ENCODE measurements at places on chromosomes 12 and 14.

DNA sequence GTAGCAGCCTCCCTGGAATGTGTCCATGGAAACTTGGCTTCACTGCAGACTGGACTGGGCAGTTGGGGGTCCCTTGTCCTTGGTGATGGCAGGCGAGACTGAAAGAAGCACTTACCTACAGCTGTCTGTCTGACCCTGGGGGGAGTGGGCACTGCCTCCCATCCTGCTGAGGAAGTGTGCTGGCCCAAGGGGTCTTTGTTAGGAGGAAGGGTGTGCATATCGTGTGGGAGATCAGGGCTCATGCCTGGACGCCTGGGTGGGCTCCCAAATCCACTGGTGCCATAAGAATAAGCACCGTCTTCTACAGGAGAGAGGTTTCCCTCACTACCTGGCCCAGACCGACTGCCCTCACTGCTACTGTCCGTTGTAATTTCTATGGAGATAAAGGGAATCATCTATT, 81.4 kb downstream of the PIWIL1 start:
- no peak overlapping the region for H3K27ac ChIP-seq
- H3K27me3 ChIP-seq = no peaks in the 10 kb centered on the region
- H3K4me1 ChIP-seq = no peaks in the 10 kb centered on the region
- H3K36me3 ChIP-seq = no peaks in the 10 kb centered on the region
- H3K4me3 ChIP-seq = no peak overlapping the region

DNA sequence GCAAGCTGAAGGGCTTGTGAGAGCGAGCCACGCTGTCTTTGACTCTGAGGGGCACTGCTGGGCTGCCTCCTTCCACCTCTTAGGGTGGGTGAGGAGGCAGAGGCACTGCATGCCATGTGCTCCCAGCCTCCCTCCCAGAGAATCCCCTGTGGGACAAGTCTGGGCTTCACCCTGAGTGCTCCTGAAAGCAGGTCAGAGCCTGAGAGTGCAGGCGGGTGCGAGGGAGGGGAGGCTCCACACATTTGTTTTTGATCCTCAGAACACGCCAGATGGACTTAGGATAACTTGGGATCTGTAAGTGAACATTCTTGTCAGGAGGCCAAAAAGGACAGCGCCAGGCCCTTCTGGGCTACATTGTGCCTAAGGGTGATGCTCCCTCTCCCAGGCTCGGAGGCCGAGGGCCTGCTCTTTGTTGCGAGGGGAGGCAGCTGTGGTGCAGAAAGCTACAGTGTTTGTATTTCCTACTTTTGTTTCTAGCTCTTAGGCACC, 155.4 kb downstream of the TMX1 start:
- no peaks in the 10 kb centered on the region for H3K36me3 ChIP-seq
- no peak for DNase-seq
- no peak overlapping the region for H3K4me3 ChIP-seq

DNA sequence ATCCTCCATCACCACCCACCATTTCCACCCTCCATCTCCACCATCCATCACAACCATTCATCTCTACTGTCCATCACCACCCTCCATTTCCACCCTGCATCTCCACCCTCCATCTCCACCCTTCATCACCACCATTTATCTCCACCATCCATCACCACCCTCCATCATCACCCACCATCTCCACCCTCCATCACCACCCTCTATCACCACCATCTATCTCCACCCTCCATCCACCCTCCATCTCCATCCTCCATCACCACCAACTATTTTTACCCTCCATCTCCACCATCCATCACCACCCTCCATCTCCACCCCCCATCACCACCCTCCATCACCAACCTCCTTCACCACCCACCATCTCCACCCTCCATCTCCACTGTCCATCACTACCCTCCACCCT, 4.7 kb upstream of the CEP170B start:
- DNase-seq = no peak
- no peaks in the 10 kb centered on the region for H3K36me3 ChIP-seq
- H3K27ac ChIP-seq = no peak overlapping the region
- no peaks in the 10 kb centered on the region for H3K27me3 ChIP-seq

DNA sequence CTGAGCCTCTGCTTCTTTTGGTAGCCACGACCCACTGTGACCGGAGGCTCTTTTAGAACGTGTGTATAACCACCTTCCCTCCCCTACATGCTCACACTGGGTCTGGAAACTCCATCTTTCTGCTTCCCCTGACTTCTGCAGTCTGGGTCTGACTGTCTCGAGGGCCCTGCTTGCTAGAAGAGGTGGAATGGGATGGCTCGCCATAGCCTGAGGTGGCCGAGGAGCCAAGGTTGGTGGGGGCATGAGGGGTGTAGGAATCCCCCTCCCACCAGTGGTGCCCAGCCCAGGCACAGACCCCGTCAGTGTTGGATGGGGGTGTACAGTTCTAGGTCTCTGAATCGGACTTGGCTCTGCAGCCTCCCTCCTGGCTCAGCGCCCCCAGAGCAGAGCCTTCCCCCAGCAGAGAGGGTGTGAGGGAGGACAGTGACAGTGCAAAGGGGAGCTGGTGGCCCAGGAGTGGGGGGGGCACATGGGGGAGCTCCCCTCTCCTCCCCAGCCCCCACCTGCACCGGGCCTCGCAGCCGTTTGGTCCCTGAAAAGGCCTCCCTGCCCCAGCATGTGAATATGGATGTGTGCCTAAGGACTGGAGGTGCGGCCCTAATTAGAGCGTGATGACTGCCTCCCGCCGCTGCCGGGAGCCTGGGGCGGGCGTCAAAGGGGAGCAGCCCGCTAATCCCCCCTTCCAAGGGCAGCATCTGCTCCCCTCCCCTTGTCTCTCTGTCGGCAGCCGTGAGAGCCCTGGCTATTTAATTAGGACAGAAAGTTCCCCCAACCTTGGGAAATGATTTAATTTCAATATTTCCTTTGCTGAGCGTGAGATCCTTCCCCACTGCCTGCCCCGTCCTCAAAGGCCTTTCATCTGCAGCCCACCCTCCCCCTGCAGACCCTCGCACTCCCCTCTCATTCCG, 196.2 kb upstream of the C14orf180 start:
- no peaks in the 10 kb centered on the region for H3K27me3 ChIP-seq
- H3K27ac ChIP-seq = no peak overlapping the region
- no peak overlapping the region for H3K4me3 ChIP-seq
- no peak for DNase-seq

DNA sequence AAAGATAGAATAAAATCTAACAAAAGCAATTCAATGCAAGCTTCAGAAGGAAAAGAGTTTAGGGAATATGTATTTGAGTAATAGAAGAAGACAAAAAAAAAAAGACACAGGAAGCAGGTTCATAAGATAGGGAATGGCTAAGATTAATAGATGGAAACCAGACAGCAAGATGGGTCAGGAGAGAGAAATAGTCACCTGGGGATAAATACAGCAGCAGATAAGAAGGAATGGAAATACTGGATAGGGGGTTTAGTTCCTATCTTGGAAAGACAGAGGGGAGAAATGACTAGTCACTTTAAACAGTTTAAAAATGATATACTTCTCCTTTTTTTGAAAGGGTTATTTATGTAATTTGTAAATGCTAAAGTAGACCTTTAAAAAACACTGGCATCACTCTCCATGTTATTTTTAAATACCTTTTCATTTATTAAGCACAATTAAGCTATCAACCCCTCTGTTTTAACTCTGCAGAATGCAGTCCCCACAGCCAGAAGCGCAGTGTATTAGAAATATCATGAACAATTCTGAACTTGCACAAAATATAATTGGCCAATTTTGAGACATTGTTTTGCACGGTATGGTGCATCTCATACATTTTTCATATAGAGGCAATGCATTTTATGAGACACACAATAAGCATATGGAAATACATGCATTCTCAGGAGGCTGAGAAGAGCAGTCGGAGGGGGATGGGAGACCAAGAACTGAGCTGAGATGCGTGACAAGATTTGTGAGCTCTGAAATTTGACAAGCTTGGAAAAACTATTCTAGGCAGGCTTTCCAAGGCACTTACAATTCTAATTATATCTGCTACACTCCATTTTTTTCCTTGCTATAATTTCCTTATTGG, 303.4 kb upstream of the PRICKLE1 start:
- H3K36me3 ChIP-seq = no peaks in the 10 kb centered on the region
- H3K4me3 ChIP-seq = no peak overlapping the region
- no peaks in the 10 kb centered on the region for H3K27me3 ChIP-seq
- no peaks in the 10 kb centered on the region for H3K4me1 ChIP-seq
- no peak overlapping the region for H3K27ac ChIP-seq

DNA sequence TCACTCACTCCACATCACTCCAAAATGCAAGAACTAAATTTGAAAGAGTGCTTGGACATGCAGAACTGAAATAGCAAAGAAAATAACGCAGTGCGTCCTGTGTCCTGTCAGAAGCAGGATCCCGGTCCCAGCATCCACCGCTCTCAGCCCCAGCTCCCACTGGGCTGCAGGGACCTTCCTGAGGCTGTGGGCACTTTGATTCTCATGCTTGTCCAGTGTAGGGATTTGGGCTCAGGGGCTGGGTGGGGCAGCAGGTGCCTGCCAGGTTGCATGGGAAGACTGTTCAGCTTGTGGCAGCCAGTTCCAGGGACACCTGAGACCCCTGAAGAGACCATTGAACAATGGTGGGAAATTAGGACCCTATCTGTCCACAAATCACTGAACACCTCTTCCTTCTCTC, 140.0 kb upstream of the FKBP4 start:
- H3K4me3 ChIP-seq = no peak overlapping the region
- H3K36me3 ChIP-seq = no peaks in the 10 kb centered on the region
- H3K4me1 ChIP-seq = no peaks in the 10 kb centered on the region
- no peaks in the 10 kb centered on the region for H3K27me3 ChIP-seq
- no peak overlapping the region for H3K27ac ChIP-seq

- no peak for DNase-seq
- H3K27me3 ChIP-seq = no peaks in the 10 kb centered on the region
- no peak overlapping the region for H3K4me3 ChIP-seq
- peaks cover 4% of the 10 kb centered on the region for H3K36me3 ChIP-seq
- H3K27ac ChIP-seq = no peak overlapping the region
- peaks cover 14% of the 10 kb centered on the region for H3K4me1 ChIP-seq
Observed at GRCh38 chr14:55356913-55357312, 54.7 kb downstream of the ATG14 start.

Data from CD8-positive, alpha-beta memory T cell (primary cell).